ENCODE measurements at places on chromosomes 11 and 22.
A peak's percentile ranks its signal among the peaks of the same experiment; 100 is the strongest.

DNA sequence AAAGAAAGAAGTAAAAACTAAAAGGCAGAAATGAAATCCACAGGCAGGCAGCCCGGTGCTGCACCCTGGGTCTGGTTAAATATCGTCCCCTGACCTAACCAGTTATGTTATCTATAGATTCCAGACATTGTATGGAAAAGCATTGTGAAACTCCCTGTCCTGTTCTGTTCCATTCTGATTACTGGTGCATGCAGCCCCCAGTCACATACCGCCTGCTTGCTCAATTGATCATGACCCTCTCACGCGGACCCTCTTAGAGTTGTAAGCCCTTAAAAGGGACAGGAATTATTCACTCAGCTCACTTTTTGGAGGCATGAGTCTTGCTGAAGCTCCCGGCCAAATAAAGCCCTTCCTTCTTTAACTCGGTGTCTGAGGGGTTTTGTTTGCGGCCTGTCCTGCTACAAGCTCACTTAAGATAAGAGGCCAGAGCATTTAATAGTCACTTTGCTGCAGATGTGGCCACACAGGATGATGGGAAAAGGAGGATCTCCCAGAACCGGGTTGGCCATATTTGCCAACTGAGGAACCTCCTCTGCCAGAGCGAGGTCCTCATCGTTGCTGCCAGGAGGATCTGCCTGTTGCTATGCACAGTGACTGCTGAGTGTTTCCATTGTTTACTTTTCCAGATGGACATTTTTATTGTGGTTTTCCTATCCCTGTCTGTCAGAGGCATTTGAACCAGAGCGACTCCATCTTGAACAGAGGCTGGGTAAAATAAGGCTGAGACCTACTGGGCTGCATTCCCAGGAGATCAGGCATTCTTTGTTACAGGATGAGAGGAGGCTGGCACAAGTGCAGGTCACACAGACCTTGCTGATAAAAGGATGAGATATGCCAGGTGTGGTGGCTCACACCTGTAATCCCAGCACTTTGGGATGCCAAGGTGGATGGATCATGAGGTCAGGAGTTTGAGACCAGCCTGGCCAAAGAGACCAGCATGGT, 10.2 kb downstream of the C11orf96 start:
- no peak for DNase-seq

DNA sequence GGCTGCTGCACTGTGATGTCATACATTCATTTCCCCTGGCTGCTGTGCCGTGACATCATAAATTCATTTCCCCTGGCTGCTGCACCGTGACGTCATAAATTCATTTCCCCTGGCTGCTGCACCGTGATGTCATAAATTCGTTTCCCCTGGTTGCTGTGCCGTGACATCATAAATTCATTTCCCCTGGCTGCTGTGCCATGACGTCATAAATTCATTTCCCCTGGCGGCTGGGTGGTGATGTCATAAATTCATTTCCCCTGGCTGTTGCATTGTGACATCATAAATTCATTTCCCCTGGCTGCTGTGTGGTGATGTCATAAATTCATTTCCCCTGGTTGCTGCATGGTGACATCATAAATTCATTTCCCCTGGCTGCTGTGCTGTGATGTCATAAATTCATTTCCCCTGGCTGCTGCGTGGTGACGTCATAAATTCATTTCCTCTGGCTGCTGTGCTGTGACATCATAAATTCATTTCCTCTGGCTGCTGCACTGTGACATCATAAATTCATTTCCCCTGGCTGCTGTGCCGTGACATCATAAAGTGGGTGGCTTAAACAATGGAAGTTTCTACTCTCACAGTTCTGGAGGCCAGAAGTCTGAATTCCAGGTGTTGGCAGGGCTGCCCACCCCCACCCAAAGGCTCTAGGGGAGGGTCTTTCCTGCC, 301.1 kb downstream of the SHANK2 start:
- peak; percentile 0 for DNase-seq

DNA sequence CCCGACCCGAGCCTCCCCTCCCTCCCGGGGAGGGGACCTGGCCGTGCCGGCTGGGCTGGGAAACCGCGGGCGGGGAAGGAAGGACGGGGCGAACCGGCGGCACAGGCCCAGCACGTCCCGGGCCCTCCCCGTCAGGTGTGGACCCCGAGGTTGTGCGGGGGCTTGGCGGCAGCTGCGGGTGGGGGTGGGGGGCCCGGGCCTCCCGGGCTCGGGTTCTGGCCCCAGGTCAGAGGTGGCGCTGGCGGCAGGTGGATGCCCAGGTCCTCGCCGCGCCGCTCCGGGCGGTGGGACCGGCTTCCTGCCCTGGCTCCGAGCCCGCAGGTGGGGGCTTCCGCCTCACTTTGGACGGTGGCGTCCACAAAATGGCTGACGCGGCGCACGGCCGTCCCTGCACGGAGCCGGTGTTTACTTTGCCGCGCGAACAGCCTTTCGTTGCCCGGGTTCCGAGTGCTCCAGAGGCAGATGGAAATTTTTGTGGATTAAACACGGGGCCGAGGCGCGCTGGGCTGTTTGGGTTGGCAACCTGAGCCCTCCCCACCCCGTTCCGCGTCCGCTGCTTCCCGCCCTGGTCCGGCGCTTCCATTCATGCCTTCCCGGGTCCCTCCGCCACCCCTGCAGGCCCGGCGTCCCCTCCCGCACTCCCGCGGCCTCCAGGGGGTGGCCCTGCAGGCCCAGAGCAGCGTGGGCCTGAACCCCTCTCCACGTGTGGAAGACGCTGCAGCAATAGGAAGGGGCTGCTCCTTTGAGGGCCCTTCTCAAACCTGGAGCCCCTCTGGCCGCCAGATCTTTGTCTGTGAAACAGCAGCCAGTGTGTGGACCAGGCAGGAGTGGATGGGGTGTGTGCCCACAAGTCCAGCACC, 92.0 kb upstream of the KCNQ1OT1 start:
- no peak for DNase-seq

DNA sequence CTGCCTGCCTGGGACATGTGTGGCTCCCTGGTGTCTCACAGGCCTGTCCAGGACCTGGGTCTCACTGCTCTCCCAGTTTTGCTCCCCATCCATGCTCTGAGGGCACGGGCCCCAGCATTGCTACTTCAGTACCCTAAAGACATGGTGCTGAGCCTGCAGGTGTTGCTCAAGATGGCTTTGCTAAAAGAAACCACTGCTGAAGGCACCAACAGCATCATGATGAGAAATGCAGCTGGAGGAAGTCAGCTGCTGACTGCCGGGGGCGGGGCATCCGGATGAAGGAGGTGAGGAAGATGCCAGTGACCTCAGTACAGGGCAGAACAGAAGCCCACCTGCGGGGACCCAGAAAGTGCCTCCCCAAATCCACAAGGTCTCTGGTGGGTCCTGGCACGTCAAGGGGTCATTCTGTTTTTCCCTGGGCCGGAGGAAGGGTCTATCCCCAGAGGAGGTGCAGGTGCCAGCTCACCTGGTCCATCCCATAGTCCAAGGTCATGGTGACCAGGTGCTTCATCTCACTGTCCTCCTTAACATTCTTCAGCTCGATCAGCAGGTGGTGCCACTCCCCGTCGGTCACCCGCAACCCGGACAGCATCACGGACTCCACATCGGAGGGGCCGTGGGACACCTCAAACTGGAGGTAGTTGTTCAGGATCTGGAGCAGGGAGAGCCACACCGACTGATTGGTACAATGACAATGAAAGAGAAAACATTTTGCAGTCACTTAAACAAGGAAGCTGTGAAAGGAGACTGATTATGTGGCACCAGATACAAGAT, 63.9 kb downstream of the TRMU start:
- DNase-seq: no peak

DNA sequence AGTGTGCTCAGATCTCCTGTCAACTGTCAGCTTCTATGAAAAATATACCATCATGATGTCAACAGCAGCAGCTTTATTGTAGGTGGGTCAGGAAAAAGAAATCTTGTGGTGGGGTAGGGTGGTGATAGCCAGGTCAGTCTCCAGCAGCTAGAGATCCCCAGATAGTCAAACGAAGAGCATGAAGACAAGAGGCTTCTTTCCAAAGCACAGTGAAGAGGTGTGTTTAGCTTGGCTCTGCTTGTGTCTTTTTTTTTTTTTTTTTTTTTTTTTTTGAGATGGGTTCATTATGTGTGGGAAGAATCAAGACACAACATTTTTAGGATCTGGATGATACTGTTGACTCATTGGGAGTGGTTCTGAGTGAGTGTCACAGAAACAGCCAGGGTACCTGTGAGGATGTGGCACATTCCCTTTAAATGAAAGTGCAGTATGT, 1075.5 kb downstream of the NTM start:
- DNase-seq: peak; percentile 50

DNA sequence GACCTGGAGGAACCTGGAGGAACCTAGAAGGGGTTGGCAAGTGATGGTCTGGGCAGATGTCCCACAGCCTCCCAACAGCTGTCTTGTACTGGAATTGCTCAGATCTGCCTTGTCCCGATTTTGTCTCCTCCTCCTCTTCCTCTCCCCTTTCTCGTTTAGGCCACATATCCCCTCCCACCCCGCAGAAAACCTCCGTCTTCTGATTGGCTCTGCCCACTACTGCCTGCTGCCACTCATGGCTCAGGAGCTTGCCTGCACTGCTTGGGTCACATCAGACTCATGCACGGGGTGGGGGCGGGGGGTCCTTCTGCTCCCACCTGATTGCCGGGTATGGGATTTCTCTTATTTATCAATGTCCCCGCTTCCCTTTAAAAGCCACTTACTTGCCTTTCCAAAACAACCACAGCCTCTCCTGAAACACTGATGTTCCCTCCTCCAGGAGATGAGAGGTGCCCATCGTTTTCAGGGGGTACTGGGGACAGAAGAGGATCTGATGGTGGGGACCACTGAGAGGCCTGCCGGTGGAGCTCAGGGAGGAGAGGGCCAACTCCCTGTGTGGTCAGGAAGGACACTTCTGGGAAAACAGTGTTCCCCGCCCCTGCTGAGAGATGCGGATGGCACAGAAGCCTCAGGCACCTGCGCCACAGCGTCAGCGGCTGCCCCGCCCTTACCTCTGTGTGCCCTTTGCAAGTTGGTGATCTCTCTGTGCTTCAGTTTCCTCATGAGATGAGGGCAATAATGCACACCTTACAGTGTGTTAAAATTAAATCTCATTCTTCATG, 14.7 kb downstream of the TOM1 start:
- peak; percentile 28 for DNase-seq

GRCh38 chr11:1161410-1162137, 3.8 kb downstream of the MUC5AC start:
- DNase-seq: no peak

- DNase-seq: no peak
Observed at GRCh38 chr22:27594474-27595134, 207.0 kb downstream of the MN1 start.

- no peak for DNase-seq
Observed at GRCh38 chr11:57339328-57339727, 1.2 kb downstream of the P2RX3 start.

GRCh38 chr11:10455637-10456487, 798 bp downstream of the AMPD3 start:
- peak; percentile 82 for DNase-seq

- DNase-seq: no peak
Observed at GRCh38 chr11:33689501-33689900, 11.1 kb downstream of the C11orf91 start.

DNA sequence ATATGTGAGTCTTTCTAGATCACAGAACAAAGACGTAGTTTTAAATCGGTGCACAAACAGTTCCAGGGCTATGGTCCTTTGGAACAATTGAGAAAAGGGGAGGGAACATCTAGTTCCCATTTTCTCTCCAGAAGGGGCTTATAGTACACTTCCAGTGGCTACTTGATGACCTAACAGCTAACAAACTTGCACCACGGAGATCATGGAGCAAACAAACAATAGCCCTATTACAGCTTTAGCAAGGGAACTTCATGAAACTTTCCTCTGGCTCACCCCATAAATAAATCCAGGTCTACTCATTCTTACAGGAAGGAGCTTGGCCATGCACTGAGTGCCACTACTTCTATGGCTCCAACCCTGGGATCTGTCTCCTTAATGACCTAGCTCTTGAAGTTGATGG, 8.3 kb upstream of the FOLR2 start:
- DNase-seq: no peak

DNA sequence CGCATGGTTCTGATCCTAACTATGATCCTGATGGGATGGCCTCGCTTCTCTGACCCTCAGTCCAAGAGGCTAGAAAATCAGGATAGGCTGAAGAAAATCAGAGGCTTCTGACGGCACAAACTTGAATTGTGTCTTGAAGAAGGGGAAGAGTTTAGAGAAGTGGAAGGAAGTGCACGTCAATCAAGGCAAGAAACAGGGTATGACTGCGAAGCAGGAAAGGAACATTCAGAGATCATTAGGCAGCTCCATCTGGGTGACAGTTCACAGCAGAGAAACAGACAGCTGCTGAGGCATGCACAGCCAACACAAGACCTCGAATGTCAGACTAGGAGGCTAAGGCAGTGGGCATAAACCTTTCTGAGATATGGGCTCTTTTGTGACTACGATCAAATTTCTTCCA, 29.3 kb downstream of the CLPB start:
- DNase-seq: no peak

DNA sequence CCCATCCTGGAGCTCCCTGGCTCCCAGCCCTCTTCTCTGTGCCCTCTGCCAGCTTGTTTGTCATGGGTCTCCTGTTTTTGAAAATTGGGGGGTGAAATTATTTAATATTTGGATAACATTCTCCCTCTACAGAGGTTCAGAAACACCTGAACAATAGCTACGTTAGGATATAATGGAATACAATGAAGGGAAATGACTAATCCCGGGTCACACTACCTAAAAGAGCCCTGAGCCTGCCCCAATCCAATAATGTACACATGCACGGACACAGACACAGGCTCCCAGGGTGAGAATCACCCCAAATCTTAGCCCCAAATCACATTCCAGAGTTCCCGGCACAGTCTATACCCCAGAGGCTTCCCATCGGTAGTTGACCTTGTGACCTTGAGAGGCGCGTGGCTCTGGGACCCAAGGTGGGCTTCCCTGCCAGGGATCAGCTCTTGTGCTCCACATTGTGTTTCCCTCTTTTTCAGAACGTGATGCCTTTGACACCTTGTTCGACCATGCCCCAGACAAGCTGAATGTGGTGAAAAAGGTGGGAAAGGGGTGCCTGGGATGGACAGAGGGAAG, 135.5 kb downstream of the PARVA start:
- no peak for DNase-seq

- no peak for DNase-seq
Observed at GRCh38 chr22:48396785-48397530, 1430.7 kb downstream of the BRD1 start.

DNA sequence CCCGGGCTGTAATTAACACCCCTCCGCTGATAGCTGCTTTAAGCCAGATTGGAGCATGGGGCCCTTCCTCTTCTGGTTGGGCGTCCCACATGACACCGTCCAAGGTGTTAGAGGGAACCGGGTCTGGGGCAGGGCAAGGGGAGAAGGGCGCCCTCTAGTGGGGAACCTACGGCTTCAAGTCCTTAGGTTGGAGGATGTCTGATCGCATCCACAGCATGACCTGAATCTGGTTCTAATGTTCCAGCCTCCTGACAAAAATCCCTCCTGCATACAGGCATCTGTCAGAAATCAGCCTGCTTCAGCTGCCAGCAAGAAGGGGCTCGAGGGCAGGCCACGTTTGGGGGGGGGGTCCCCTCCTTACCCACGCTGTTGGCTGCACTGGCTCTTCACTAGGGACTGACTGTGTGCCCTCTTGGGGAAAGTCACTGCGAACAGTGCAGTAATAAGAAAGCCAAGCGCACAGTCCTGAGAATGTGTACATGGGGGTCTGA, 94.2 kb upstream of the TBCEL start:
- DNase-seq: peak; percentile 40

- DNase-seq: no peak
Observed at GRCh38 chr22:37308385-37309200, 26.3 kb downstream of the CYTH4 start.

GRCh38 chr11:38788561-38788960, 2190.5 kb upstream of the RAG2 start:
- DNase-seq: no peak
